Right renal pelvis (tissue), 4 donors: ENCODE measurements at places on chromosomes 6 and 20.

DNA sequence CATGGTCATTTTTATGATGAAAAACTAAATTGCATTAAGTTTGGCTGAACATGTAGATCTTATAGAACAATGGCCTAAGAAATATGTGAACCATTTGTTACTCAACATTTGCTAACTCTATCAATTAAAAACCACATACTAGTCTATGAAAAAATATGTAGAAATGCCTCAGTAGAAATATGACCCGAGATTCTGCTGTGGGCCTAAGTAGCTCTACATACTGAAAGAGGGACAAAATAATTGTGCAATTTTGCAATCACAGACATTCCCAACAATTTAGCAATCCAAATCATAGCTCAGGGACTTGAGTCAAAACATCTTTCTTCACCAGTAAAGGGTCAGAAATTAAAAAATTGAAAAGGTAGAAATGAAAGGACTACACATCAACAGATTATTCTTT lies 619.0 kb downstream of the FRK start:
- no peak for DNase-seq

- no peak for DNase-seq
Observed at GRCh38 chr6:137206577-137206976, 12.6 kb downstream of the IFNGR1 start.

GRCh38 chr20:35013421-35014411 lies 58.0 kb downstream of the MYH7B start:
- no peak for DNase-seq

DNA sequence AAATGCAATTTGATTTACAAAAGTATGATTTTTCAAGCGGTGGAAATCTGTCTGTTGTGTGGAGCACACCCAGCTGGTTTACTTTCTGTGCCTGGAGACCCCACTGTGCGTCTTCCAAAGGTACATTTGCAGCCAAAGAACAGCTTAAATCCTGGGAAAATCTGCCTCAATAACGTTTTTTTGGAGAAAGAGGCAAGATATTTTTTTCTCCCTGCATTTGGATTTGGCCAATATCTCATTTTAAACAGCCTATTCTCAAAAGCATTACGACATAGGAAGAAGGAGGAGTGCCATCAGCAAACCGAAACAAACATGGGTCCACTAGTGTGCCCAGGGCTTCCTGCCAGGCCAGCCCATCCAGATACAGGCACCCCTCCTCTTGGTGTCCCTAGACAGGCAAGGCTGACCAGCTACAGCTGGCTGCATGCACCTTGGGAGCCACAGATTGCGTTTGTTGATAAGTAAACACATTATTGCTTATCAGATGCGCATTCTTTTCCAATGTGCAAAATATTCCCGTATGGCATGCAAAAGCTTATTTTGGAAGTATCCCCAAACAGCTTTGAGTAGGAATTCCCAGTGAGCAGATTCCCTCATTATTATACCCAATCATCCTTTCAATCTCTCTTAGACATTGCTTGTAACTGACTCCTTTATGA lies 184.5 kb upstream of the MARCKS start:
- DNase-seq: no peak

DNA sequence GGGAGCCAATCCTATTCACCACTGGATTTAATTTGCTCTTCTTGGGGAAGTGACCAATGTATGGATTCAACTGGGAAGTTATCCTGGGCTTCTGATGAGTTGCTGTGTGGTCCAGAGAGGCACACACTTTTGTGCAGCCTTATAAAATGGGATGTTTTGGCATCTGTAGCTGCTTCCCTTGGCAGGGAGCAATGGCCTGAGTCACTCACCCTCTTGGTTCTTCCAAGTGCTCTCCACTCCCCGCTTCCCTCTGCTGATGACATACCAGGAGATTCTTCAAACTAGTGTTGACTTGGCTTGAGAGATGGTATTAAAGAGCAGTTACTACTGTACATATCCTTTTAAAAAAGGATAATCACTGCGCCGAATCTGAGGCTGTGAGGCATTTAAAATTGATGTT lies 105.8 kb downstream of the JARID2 start:
- no peak for DNase-seq

- DNase-seq: no peak
Observed at GRCh38 chr20:44092551-44093248, 94.3 kb downstream of the JPH2 start.
